ENCODE measurements at places on chromosomes 4 and X. TPM values are rescaled to one million over a fixed set of nuclear protein-coding genes. Genes with fewer than 3 reads are reported as not detected.

DNA sequence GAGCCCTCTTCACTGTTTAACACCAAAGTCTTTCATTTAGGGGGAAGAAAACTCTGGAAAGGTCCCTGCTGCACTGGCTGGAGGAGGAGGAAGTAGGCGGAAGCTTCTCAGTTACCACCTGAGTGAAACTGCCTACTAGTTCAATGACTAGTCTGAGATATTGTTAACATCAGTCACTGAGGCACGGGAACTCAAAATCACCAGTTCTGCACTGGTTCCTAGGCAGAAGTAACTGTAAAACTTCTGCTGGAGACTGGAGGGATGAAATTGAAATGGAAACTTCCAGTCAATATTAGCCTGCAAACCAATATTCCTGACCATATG, 178.3 kb downstream of the SNCA start:
- no peak overlapping the region for H3K27ac ChIP-seq
- H3K4me1 ChIP-seq: no peaks in the 10 kb centered on the region
- no peak overlapping the region for H3K4me3 ChIP-seq
- DNase-seq: no peak
- H3K36me3 ChIP-seq: no peaks in the 10 kb centered on the region

DNA sequence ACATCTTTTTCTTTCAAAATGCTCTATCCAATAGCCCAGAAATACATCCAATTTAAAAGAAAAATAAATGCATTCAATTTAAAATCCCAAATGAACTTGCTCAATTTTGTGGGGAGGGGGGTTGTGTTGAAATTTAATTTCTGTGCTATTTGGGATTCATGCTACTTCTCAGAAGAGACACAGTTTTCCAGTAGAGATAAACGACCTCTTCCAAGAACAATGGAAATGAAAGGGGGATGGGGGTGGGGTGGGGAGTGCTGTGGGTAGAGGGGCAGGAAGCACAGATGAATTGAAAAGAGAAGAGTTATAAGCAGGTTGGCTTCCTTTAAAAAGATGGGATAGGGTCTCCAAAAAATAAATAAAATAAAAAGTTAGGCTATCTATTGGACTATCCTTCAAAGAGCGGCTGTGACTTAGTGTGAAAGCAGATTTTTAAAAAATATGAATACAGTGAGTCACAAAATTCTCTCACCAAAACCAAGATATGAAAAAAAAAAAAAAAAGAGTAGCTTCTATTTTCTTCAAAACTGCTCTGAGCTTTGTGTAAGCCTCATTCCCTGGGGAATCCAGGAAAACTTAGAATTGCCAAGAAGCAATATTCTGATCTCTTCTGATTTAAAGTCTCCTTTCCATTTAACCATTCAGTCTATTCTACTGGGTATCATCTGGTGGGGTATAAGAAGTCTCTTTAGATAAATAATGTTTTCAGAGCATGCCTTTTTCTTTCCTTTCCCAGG, 324.3 kb downstream of the PTTG2 start:
- H3K27me3 ChIP-seq: no peaks in the 10 kb centered on the region
- no peaks in the 10 kb centered on the region for H3K4me1 ChIP-seq
- H3K36me3 ChIP-seq: no peaks in the 10 kb centered on the region
- no peak overlapping the region for H3K4me3 ChIP-seq
- DNase-seq: no peak

DNA sequence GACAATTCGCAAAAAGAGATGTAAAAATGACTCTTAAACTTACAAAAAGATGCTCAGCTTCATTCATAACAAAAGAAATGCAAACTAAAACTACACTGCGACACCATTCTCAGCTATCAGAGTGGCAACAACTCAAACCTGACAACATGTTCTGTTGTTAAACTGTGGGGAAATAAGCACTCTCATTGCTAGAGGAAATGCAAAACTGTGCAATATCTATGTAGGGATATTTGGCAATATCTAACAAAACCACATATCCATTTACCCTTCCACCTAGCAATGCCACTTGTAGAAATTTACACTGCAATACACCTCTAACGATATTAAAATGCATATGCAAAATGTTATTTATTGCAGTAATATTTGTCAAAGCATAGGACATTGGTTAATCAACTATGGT, 78.3 kb upstream of the EGFL6 start:
- H3K27me3 ChIP-seq: no peaks in the 10 kb centered on the region
- H3K27ac ChIP-seq: no peak overlapping the region
- peaks cover 7% of the 10 kb centered on the region for H3K4me1 ChIP-seq
- DNase-seq: no peak
- no peaks in the 10 kb centered on the region for H3K36me3 ChIP-seq
- H3K4me3 ChIP-seq: no peak overlapping the region

- no peak overlapping the region for H3K27ac ChIP-seq
- no peak for DNase-seq
- H3K27me3 ChIP-seq: no peaks in the 10 kb centered on the region
- no peaks in the 10 kb centered on the region for H3K36me3 ChIP-seq
- H3K4me3 ChIP-seq: no peak overlapping the region
Observed at GRCh38 chr4:122616915-122617596, 3.8 kb downstream of the IL21 start.

DNA sequence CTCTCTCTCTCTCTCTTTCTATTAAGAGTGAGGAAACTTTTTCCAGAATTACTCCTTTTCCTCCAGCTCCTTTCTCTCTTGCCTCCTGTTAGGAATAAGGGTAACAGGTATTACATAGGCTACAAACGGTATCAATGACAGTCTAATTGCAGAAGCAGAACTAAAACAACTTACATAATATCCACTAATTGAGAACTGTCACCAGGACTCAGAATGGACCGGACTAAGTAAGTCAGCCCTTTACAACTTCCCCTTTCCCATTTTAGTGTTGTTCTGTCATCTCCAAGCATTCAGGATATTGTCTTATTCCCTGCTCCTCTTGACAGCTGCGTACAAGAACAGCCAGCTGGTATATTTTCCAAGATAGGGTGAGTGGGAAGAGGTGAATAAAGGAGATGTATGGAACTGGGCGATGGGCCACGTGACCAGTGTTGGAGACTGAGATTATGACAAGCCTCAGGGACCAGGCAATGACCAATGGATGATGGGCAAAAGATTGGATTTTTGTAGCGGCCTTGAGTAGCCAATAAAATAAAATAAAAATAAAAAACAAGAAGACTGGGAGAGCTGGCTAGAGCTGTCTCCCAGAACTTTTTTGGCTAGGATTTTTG, 2.3 kb upstream of the FNIP2 start:
- H3K36me3 ChIP-seq: no peaks in the 10 kb centered on the region
- no peak overlapping the region for H3K4me3 ChIP-seq
- H3K27me3 ChIP-seq: no peaks in the 10 kb centered on the region
- H3K4me1 ChIP-seq: peaks cover 11% of the 10 kb centered on the region
- DNase-seq: no peak
- H3K27ac ChIP-seq: no peak overlapping the region

The SPP1 gene
- 727 TPM for total RNA-seq

Measured in pancreas (tissue), 10 donors.